Activated T-cell treated with anti-CD3 and anti-CD28 coated beads for 4 hours (primary cell): ENCODE measurements at places on chromosomes 7 and 10.

DNA sequence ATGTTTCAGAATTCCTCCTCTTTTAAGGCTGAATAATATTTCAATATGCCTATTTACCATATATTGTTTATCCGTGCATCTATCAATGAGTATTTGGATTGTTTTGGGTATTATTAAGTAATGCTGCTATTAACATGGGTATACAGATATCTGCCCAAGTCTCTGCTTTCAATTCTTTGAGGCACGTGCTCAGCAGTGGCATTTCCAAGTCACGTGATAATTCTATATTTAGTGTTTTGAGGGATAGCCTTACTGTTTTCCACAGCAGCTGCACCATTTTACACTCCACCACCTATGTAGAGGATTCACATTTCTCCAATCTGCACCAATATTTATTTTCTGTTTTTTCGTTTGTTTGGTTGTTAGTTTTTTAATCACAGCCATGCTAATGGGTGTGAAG lies 636.8 kb upstream of the ANKRD30A start:
- DNase-seq = no peak

DNA sequence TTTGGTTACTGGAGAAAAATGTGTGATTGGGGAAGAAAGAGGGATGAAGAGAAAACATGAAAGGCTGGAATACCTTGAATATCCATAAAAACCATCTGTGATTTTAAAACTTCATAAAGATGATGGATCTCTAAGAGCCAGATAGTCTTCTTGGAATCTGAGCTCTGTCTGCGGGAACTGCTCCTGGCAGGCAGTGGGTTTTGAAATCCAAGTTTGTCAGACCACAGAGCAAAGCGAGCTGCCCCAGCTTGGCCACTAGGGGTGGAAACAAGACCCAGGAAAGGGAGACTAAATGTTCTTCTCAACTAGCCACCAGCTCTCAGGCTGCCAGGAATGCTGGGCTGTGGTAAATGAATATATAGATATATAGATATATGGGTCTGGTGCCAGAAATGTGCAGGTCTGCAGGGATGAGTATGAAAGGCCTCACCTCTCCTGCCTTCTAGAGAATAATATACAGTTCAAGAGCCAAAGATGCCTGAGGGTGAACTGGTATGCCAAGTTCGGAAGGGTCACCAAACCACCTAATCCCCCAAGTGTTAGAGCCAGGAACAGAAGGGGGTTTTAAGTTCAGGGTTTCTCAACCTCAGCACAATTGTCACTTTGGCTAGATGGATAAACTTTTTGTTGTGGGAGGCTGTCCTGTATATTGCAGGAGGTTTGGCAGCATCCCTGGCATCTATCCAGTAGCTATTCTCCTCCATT lies 208.8 kb downstream of the KCNMA1 start:
- no peak for DNase-seq

DNA sequence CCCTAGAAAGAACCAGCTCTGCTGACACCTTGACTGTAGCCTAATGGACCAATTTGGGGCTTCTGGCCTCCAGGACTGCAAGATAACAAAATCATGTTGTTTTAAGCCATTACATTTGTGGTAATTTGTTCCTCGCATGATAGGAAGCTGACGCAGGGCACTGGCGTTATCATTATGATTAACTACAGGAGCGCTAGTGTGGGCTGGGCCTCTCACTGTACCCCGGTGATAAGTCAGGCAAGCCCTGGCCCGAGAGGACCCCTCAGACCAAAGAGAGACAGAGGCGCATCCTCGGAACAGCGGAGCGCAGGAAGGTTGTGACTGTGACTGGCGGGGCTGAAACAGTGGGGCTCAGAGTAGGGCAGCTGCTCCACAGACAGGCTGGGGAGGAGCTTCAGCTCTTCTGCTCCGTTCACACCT lies 150.3 kb upstream of the CHST15 start:
- no peak for DNase-seq

DNA sequence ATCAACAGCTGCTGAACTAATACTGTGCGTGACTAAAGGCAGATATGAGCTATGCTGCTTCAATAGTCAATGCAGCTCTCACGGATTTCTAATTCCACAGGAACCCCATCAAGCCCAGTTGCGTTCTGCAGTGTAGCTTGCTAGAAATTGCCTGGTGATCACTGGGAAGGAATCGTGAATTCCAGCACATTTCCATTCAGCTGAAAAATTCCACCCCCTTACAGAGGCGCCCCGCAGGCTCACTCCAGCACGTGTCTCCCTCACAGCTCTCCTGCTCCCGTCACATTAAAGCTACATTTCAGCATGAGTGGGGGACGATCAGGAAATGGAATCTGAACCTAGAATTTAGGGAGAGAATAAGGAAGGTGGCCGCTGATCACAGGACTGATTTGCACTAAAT lies 534.8 kb downstream of the TCERG1L start:
- no peak for DNase-seq

DNA sequence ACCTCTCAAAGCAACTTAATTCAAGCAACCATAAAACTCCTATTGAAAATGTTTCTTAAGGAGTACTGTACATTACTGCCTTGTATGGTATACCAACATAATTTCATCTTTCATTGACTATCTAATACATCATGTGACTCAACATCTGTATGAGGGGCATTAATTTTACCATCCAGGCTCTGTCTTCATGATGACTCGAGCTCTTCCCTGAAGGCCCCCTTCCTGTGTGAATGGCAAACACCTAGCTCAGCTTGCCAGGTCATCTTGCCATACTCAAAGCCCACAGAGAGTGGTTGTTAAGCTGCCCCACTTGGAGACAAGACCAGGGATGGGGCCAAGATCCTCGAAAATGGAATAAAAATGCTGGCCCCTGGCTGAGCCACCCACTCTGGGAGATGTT lies 82.4 kb downstream of the SGMS1 start:
- no peak for DNase-seq

GRCh38 chr7:50667338-50667737 lies 102.1 kb upstream of the DDC start:
- DNase-seq = no peak

DNA sequence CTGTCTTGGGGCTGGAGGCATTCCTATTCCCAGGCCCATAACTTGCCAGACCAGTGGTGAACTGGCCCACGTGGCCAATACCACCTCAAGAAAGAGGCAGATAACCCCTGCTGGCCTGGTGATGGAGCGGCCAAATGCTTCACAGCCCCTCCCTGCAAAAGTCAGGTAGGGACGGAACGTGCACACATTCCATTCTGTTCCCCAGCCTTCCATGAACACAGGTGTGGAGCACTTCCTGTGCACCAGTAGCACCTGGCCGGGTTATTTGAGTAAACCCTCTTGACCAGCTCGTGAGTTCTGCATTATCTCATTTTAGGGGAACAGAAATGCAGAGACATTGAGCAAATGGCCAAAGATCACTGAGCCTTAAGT lies 134.4 kb downstream of the SH3PXD2A start:
- no peak for DNase-seq
